Metanephros (tissue), 2 donors: ENCODE measurements at places on chromosomes 3 and 15. TPM values are rescaled to one million over a fixed set of nuclear protein-coding genes. Genes with fewer than 3 reads are reported as not detected.

Gene CX3CR1
- total RNA-seq, result 5.3 TPM

Gene SLC12A8
- 7.2 TPM for total RNA-seq

Gene KCNAB1
- total RNA-seq, result 3.0 TPM

Gene LZTFL1
- total RNA-seq, result 20.7 TPM

Gene PODXL2
- 37.0 TPM for total RNA-seq

Gene SHC4
- 2.0 TPM for total RNA-seq

Gene MORC1
- total RNA-seq, result 0.35 TPM

Gene LHFPL4
- not detected for total RNA-seq

Gene JMJD7
- total RNA-seq, result 14.2 TPM
